AG04449 (cell line): ENCODE measurements at places on chromosomes 12 and 14.

GRCh38 chr14:73240816-73241480 lies 3.6 kb downstream of the PAPLN start:
- no peak for DNase-seq

- DNase-seq = no peak
These were observed 97.6 kb downstream of the POLR3B start for GRCh38 chr12:106455111-106455510.

- DNase-seq = no peak
These were observed 128.8 kb downstream of the PAPOLA start for GRCh38 chr14:96631030-96631429.

DNA sequence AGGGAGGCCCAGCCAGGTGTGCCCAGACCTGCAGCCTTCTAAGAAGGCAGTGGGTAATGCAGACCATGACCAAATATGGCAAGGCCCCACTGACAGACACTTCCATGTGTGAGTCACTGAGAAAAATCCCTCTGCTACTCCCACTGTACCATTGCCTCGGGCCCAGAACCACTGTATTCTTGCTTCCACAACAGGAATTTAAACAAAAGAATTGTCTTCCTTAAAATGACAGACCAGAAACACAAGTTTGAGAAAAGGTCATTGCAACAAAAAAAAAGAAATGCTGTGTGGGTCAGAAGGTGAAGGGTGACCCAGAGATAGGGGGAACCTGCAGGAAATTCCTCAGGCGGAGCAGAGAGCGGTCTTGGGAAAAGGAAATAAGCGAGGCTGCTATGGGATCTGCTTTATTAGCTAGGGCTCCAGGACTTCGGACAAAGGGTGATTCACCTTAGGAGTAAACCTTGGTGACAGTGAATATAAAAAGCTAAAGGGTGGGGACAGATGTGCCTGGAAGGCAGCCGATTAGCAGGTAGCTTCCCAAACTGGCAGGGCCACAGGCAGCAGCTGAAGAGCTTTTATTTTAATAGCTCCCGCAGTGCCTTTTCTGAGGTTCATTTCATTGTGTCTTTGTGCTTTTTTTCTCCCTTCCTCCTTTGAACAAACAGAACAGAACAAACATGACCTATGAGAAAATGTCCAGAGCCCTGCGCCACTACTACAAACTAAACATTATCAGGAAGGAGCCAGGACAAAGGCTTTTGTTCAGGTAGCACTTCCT lies 185.3 kb upstream of the BCL2L14 start:
- DNase-seq = no peak

DNA sequence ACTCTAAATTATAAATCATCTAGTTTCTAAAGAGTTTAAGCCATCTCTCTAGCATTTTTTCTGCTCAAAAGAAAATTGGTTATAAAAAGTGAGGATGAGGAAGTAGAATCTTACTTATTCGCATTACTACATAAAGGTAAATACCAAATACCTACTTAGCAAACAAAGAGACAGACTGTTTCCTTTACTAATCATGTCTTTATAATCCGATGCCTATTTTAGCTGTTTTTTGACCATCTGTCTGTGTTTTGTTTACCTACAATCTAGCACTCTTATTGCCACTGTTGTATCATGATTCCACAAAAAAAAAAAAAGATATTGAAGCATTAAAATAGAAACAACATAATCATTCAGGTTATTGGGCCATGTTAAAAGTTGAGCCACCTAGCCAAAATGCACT lies 396.2 kb downstream of the PAWR start:
- no peak for DNase-seq

GRCh38 chr12:66612090-66612775 lies 66.6 kb downstream of the GRIP1 start:
- no peak for DNase-seq

DNA sequence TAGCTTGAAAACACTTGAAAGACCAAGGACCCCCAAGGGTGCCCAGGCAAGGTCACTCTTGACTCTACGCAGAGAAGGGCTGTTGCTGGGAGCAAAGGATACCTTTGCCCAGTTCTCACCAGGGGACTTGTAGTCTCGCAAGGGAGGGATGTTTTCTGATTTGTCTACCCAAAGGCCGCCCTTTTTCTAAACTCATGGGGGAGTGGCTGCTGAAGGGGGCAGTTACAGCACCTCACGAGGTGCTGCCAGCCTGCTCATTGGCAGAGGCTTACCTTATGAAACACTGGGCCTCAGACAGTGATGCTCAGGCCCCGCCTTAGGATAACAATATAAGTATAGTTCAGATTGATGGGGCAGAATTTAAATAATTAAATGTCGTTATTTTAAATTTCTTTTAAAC lies 107.0 kb downstream of the ETV6 start:
- DNase-seq = no peak

DNA sequence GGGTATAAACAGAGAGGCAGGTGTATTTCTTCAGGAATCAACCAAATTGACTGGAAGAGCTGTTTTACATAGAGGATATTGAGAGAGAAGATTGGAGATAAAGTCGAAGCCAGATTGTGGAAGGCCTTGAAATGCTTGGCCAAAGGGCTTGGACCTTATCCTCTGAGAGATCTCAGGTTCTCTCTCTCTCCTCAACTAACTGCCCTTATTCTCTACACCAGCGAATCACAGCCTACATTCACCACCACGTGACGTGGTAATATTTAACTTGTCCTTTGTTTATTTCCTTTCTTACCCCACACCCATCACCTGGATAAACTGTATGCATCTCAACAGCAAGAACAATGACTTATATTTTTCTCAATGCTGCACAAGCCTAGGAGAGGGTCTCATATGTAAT lies 207.4 kb downstream of the EFCAB11 start:
- no peak for DNase-seq

GRCh38 chr14:64704143-64704742 lies at the start of gene PLEKHG3:
TSS of gene PLEKHG3 (plus strand) at chr14:64704424. CDS start at chr14:64727632, 23,208 bp downstream.
- no peak for DNase-seq

- no peak for DNase-seq
These were observed 1.2 kb downstream of the NOVA1 start for GRCh38 chr14:26596543-26597061.

DNA sequence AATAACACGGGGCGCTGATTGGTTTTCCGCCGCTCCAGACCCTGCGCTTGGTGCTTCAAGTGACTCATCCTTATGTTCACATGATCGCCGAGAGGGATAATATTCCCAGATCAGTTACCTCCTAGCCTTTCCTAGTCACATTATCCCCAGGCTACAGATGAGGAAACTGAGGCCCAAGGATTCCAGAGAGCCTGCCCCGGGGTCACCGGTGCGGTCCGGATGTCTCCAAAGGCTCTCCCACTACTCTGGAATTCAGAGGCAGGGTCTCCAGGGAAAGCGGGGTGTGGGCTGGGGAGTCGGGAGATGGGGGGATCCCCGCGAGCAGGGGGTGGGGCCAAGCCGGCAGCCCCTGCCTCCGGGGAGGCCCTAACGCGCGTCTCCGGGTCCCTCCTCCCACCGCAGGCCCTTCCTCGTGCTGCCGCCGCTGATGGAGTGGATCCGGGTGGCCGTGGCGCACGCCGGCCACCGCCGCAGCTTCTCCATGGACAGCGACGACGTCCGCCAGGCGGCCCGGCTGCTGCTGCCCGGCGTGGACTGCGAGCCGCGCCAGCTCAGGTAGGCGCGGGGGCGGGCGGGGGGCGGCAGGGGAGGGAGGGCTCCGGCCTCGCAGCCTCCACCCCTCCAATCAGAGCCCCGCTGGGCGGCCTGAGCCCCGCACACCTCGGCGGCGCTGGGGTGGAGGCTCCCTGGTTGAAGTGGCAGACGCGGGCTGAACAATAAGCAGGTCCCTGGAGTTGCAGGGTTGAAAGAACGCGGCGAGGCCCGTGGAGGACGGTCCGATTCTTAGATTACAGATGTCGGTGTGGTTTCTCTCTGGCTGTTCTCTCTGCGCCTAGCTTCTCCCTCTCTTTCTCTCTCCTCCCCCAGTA lies 104.6 kb upstream of the PWP1 start:
- DNase-seq = no peak

- no peak for DNase-seq
These were observed 181.3 kb downstream of the ITPR2 start for GRCh38 chr12:26651566-26652188.
